ENCODE measurements at places on chromosomes 12 and 14.
A peak's percentile ranks its signal among the peaks of the same experiment; 100 is the strongest.

GRCh38 chr12:121400332-121401139, 618 bp downstream of the RNF34 start:
- peak; percentile 34 for DNase-seq

DNA sequence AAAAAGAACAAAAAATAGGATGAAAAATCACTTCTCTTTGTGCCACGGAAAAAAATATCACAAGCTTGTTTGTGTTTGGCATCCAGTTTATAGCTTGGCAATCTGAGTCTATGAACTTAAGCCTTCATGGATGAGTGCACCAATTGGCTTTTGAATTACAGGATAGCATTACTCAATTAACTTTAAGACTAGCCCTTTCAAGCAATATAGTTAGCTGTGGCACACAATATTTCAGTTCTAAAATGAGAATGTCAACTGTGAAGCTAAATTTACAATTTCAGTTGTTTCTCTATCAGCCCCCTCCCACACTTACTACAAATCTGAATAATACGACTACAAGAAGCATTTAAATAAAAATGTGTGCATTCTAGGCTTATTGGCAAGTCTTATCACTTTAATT, 8.3 kb downstream of the RERG start:
- no peak for DNase-seq

GRCh38 chr12:113103756-113104450, 31.7 kb downstream of the RASAL1 start:
- DNase-seq: peak; percentile 36

DNA sequence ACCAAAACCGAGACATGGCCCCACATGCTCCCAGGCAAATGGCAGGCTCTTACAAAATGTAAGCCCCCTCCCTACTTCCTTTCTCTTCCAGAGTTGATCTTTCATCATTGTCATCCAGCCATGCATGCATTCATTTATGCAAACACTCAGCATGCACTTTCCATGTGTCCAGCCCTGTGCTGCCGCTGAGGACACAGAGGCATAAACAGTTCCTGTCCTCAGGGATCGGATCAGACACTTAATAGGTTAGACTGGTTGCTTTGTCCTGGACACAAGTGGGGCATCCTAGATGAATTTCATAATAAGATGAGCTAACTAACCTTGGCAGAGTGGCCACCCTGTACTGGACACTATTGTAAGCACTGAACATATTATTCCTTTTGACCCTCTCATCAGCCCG, 23.1 kb downstream of the PRIMA1 start:
- no peak for DNase-seq

- DNase-seq: peak; percentile 34
Measured at GRCh38 chr14:67514650-67515385, 18.3 kb upstream of the PLEKHH1 start.

DNA sequence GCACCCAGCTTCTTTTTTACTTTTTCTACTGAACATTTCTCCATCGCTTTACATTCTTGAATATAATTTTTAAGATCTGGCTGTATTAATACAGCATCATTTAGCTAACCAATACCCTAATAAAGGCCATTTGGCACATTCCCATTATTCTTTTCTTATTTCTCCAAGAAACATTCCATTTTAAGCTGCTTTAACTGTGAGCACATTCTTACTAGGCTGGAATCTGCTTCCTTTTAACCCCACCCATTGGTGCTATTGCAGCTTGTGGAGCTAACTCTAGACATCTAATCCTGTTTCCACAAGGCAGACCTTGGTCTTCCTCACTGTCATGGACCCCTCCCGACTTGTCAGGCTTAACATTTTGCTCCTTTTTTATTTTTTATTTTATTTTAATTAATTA, 15.2 kb downstream of the CALM1 start:
- no peak for DNase-seq

GRCh38 chr12:118590406-118591150, 214.2 kb downstream of the SUDS3 start:
- DNase-seq: no peak

GRCh38 chr12:70254846-70255245, 11.6 kb downstream of the CNOT2 start:
- no peak for DNase-seq

DNA sequence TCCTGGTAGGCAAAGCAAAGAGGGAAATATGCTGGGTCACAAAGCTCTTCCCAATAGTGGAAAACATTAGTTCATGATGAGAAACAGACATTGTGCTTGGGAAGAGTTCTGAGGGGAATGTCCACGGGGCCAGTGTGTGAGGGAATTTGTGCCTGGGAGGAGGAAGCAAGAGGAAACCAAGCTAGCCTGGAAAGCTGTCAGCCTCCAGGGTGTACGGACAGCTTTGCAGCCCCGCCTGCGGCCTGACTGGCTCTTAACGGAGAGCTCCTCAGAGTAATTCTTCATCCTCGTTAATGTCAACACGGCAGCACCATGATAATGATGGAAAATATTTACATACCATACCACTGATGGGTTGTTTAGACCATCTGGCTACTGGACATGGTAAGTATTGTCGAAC, 32.4 kb downstream of the PITPNM2 start:
- DNase-seq: no peak

DNA sequence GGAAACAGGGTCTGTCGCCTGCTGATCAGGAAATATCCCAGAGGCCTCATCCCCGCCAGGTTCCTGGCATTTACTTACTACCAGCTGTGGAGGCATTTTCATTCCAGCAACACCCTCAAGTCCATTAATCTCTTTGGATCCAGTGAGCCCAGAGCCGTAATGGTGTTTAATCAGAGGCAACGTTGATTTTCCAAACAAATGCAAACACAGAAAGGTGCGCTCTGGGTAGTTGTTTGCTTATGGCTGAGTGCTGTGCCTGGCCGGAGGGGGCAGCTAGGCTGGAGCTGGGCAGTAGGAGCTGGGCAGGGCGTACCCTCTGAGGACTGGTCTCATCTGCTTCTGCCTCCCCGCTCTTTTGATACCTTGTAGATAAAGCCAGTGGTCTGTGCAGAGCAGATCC, 110.6 kb downstream of the ADCK1 start:
- DNase-seq: no peak

- DNase-seq: no peak
Measured at GRCh38 chr14:54840336-54840735, 62.3 kb downstream of the GCH1 start.

DNA sequence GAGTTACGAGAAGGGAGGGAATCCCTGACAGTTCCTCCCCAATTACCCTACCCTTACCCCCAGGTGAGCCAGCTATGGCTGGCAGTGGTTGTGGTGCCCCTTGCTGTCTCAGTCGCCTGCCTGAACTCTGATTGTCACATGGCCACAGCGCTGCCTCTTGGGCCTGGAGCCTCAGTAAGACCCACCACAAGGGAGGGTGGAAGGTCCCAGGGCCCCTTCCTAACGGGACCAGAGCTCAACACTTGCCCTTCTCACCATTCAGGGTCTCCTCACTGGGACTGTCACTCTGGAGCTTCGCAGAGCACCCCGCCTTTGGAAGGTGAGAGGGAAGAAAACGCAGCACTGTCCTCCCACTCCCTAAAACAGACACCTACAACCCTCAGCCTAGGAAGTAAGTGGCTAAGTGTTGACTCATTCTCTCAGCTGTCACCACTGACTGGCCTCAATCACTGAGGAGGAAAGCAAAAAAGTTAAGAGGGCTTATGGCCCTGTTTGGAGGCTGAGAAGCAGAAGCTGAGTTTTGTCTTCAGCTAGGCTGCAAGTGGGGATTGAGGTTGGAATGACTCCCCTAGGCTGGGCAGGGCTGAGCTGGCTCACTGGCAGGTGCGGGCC, 1.0 kb downstream of the TMEM253 start:
- no peak for DNase-seq

- no peak for DNase-seq
Measured at GRCh38 chr14:44317441-44317746, 189.7 kb downstream of the FSCB start.

- DNase-seq: no peak
Measured at GRCh38 chr14:80955416-80955941, at the start of gene TSHR. Gene TSHR, plus strand, starts transcription at chr14:80955621. Its CDS starts 60 bp downstream, at chr14:80955681.

DNA sequence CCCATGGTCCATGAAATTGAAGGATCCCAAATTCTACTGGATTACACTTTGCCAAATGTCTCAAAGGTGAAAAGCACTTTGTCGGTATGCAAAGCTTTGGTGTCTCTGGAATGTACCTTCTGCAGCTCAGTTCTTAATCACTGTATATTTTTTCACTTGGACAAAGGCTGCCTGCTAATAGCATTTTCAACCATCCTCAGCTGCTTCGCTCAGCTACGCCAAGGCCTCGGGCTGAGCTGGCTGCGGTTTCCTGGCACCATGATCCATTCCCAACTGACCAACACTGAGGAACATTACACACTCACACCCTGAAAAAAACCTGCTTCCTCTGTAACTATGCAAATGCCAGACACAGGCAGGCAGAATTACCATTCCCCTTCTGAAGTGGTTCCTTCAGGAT, 335.2 kb downstream of the DPF3 start:
- no peak for DNase-seq

GRCh38 chr12:113075137-113075683, 18.7 kb downstream of the DTX1 start:
- DNase-seq: no peak

- no peak for DNase-seq
Measured at GRCh38 chr12:28550757-28551704, 360.8 kb downstream of the CCDC91 start.

- DNase-seq: no peak
Measured at GRCh38 chr12:13937735-13938134, 43.7 kb downstream of the GRIN2B start.

DNA sequence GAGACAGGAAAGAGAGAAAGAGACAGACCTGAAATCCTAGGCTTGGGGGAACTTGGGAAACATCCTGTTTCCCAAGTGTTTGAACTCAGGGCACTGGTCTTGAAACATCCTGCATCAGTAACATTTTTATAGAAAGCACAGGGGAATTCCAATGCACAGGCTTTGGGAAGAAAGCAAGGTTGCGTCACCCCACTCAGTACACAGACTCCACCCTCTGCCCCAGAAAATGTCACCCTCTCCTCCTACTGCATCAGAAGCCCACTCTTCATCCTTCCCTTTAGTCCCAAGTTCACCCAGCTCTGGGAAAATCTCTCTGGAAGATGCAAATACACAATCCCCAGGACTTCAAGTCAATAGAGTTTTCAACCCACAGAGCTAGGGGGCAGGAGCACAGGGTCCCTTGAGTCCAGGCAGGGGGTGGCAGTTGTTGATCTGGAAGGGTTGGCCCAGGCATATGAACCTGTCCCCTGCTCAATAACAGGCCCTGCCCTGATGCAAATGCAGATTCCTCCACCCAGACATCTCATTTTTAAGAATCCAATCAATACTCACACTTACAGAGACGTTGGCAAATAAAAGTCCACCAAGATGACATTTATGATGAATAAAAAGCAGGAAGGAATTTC, 1.7 kb downstream of the RDH16 start:
- DNase-seq: no peak

DNA sequence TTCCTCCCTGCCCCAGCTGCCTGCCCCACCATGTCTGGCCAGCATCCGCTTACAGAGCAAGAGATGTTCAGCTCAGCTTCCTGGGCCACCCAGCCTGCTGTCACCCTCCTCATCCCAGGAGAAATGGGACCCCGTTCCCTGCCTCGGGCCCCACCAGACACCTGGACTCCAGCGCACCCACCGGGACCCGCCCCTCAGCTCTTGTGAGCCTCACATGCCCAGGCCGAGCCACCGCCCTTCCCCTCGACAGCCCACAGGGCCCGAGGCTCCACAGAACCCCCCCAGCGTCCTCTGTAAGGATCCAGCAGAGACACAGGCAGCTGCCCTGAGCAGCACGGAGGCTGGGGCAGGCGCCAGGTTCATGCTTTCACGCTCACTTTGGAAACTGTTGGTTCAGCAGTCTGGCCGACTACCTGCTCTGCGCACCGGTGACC, 18.4 kb upstream of the C14orf180 start:
- DNase-seq: no peak

GRCh38 chr12:132384916-132385774, 55.8 kb upstream of the GALNT9 start:
- no peak for DNase-seq

GRCh38 chr14:99511421-99512109, 30.4 kb downstream of the CCNK start:
- no peak for DNase-seq

DNA sequence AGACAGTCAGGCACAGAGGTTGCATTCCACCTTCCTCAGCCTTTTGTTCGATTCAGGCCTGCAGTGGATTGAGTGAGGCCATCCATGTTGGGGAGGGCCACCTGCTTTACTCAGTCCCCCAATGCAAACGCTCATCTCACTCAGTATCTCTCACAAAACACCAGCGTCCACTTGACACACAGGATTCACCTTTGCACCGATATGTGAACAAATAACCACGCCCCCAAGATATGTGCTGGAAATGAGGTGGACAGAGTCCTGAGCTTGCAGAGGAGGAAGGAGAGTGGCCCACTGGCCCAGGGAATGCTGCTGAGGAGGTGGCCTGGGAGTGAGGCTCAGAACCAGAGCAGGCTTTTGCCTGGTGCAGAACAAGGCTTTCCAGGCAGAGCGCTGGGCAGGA, 60.7 kb downstream of the DNAH10 start:
- DNase-seq: no peak

GRCh38 chr12:91887957-91888356, 257.7 kb downstream of the BTG1 start:
- no peak for DNase-seq

DNA sequence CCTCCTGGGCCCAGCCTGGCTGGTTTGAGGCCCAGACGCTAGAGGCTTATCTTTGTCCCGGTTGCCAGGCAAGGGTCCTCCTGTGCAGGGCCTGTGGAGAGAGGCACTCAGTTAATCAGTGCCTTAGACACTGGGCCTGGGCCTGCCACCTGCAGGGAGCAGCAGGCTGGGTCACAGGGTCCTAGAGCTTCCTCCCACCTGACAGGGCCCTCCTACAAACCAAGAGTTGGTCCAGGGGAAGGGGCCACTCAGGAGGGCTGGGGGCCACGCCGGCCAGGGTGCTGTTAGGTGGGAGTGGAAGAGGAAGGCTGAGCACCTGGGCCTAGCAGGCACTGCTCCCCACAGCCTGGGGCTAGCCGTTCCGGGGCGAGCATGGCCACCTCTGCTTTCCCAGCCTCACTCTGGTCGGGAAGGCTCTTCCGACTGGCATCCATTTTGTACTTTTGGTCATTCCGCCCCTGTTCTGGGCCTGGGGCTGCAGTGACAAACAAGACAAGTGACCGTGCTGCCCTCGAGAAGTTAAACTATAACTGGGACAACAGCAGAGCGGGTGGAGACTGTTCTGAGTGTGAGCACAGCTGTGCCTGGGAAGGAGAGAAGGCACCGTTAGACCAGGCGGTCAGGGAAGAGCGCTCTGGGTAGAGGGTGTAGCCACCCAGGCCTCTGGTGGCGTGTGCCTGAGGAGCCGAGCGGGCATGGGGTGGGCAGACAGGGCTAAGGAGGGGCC, 27.2 kb downstream of the FBRSL1 start:
- DNase-seq: no peak

DNA sequence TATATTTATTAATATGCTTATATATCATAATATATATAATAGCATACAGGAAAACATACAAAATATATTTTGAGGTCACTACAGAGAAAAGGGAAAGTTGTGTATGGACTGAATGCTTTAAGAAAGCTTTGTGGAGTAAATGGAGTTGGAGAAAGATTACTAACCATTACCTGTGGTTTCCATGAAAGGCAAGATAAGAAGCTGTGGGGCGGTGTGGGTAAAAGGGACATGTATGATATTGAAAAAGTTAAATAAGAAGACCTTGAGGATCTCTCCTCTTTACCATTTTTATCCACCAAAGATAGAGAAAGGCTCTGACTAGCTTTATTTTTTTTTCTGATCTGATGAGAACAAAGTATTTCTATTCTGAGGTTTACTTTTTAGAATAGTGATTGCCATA, 404.4 kb downstream of the TRHDE start:
- DNase-seq: no peak
